ENCODE measurements at places on chromosomes 6 and 20. TPM values are rescaled to one million over a fixed set of nuclear protein-coding genes. Genes with fewer than 3 reads are reported as not detected.
A peak's percentile ranks its signal among the peaks of the same experiment; 100 is the strongest.

DNA sequence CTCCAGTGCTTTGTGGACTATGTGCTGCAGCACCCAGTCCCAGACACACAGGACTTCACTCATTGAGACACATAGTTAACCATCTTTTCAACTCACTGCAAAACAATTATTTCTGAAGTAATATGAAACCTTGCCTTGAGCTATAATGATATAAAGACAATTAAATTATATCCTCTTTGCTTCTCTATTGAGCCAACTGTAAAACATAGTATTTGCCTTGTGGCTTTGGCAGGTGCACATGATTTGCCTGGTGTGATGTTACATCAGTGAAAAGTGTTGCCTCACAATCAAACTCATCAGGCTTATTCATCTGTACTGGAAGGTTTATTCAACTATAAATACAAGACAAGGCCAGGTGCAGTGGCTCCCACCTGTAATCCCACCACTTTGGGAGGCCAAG, 80.6 kb downstream of the NCOA7 start:
- no peak for DNase-seq

DNA sequence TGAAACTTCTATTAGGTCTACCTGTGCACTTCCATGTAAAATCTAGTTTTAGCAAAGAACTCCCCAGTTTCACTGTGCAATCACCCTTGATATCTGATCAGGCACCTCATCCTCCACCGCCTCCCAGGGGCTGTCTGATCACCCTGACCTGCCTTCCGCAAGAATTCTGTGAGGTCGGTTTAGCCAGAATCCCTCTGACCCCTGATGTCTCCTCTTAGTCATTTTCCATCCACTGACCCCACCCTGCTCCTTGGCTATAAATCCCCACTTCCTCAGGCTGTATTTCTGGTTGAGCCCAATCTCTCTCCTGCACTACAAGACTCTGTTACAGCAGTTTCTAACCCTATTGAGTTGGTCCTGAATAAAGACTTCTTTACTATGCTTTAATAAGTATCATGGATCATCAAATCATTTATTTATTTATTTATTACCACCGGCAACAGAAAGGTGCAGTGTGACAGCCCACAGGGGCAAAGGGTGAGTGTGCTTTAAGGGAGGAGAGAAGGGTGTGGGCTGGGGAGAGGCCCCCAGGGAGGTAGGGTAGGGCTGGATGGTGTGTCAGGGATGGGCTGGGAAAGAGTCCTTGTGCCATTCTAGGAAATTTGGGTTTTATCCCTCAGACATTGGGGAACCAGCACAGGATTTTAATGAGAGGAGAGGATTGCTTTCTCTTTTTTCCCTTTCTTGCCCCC, 11.2 kb upstream of the SERPINB6 start:
- DNase-seq: peak; percentile 37

- no peak for DNase-seq
Measured at GRCh38 chr6:29633534-29633905, 537 bp upstream of the GABBR1 start.

- no peak for DNase-seq
Measured at GRCh38 chr6:11989386-11989785, 22.7 kb upstream of the HIVEP1 start.

DNA sequence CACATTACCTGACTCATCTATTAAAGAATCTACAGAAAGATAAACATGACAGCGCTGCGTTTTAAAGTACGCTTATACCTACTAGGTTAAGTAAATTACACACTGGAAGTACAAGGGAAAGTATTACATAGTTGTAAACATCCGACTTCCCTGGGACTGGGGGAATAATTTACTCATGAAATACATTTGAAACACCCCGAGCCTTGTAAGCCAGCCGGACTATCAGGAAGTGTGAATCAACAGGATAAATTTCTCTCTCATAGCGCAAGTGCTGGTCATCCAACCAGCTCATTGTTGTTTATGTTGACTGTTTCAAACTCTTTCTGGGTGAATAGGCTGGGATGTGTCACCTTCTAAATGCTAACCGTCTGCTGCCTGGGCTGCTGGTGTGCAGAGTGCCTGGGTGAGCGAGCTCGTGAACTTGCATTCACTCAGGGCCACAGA, 4.9 kb downstream of the BMP6 start:
- peak; percentile 85 for DNase-seq

DNA sequence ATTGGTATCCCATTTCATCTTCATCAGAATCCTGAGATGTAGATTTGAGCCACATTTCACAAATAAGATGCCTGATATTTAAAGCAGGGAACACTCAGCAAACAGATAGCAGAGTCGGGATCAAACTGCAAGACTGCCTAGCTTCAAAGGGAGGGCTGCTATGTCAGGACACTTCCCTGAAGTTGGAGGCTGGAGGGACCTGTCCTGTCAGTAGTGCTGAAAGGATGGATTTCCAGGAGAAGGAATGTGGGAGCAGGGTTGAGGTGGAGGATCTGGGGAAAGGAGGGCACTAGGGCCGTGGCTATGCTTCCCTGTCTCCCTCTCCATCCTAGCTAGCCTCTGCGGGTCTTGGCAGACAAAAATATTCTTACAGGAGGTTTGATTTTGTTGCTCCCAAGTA, 32.2 kb downstream of the COX4I2 start:
- no peak for DNase-seq

DNA sequence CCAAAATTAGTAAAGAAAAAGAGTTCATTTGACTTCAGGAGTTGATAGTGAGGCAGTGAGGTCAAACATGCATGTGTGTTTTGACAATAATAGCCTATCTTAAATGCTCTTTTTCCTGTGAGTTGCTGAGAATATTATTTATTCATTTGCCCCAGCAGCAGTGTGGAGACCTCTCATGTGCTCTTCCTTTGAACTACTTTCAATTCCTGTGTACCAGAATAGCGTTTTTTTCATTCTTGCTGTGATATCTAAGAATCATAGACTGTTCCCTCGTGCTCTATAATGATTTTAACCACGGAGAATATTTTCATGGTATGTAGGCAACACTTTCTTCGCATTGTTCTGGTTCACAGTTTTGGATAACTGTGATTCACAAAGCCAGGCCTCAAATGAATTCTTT, 5.2 kb downstream of the CDYL start:
- DNase-seq: no peak

DNA sequence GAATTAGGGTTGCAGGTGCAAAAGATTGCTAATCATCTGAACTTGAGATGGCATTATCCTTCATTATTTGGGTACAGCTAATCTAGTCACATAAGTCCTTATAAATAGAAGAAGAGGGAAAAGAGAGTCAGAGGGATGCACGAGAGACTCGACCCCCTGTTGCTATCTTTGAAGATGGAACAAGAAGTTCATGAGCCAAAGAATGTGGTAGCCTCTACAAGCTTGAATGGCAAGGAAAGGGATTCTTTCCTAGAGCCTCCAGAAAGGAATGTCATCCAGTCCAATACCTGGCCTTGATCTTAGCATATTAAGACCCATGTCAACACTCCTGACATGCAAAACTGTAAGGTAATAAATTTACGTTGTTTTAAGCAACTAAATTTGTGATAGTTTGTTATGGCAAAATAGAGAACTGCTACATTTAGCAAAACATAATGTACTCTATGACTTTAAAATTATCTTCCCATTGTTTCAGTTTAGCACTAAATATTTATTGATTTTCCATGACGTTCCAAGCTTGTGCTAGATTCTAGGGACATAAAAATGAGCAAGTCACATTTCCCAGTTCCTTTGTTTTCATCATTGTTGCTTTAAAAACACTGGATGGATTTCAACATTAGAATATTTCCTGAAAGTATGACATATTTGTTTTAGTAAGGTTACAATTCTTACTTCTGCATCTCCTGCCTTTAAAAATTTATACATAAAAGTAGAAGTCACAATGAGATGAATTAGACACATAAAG, 12.7 kb downstream of the MANEA start:
- peak; percentile 48 for DNase-seq

DNA sequence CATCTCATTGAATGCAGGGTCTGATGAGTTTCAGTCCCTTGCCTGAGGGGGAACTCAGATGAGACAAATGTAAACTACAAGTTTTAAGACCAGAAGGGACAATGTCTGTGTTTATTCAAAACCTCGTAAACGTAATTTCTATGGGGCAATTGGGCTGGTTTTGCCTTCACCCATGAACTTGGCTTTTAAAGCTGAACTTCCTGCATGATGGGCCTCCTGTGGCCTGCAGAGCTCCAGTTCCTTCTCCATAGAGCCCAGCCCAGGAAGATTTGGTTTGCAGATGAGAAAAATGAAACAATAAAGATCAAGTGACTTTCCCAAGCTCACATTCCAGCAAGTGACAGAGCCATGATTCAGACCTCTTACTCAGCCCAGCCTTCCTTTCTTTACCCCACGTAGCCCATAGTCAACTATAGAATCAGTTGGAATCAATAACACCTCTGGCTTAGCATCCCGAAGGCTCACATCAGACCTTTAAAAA, 612.3 kb downstream of the UTRN start:
- peak; percentile 74 for DNase-seq

- no peak for DNase-seq
Measured at GRCh38 chr20:64146936-64147477, 17.2 kb upstream of the MYT1 start.

- DNase-seq: peak; percentile 31
Measured at GRCh38 chr6:35218021-35218420, 4.3 kb downstream of the SCUBE3 start.

- DNase-seq: no peak
Measured at GRCh38 chr6:161583584-161583983, 309.7 kb upstream of the AGPAT4 start.

- peak; percentile 73 for DNase-seq
Measured at GRCh38 chr6:82013561-82014530, 233.7 kb downstream of the IBTK start.

DNA sequence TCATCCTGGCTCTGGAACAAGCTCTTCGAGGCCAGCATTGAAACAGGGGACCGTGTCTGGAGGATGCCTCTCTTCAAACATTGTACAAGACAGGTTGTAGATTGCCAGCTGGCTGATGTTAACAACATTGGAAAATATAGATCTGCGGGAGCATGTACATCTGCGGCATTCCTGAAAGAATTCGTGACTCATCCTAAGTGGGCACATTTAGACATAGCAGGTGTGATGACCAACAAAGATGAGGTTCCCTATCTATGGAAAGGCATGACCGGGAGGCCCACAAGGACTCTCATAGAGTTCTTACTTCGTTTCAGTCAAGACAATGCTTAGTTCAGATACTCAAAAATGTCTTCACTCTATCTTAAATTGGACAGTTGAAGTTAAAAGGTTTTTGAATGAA, 3.6 kb upstream of the CDKN1A start:
- DNase-seq: no peak

DNA sequence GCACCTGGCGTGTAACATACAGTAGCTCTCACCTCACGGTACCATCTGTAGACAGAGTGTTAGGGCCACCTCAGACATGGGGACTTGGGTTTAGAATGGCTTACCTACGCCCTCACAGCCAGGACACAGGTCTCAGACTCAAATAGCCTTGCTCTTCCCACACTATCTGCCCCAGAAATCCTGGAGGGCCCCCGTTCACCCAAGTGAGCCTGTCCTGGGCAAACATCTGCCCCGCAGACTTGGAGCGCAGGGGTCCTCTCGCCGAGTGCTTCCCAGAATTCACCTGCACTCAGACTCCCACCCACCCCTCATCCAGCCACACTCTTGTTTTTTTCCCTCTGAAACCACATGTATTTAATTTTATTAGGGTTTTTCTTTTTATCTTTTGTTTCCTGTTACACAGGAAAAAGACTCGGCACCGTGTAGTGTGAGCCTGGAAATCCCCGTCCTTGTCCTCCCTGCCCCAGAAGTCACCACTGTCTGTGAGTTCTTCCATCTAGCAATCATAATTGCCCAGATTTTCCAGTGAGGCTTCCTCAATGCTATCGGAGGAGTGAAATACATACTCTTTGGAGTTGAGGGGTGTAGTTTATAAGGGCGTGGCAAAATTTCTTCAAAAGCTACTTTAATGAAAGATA, 17.1 kb upstream of the MAP1LC3A start:
- DNase-seq: peak; percentile 56

DNA sequence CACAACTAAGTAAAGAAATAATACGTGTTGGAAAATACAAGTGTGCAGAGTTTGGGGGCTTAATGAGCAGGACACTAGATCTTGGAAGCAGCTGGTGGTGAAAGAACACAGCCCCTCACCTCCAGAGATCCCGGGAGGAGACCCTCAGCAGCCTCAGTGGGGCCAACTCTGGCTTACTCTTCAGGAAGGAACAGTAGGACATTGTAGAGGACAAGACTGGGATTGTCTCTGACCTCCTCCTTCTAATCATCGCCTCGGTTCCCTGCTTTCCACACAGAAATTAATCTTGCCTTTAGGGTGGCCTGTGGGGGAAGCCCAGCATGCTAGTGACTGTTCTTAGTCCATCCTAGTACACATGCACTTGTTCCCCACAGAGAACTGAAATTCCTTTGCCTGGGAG, 130.7 kb downstream of the AKAP7 start:
- DNase-seq: no peak

DNA sequence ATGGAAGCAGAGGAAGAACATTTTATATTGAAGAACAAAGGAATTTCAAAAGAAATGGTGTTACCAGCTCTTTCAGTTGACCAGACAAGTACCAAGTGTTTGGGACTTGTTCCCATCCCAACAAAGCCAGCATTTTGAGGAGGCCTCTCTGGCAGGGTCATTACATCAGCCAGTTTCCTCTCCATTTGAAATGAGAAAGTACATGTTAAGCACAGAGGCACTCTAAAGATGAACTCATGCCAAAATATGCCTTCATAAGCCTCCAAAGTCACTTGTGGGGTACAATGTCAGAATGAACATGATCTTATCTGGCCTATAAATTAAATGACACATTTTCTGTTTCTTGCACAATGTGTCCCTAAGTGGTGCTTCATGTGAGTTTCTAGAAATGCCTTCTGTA, 223.9 kb downstream of the PRL start:
- no peak for DNase-seq

GRCh38 chr6:16657768-16658167, 103.5 kb downstream of the ATXN1 start:
- DNase-seq: no peak

DNA sequence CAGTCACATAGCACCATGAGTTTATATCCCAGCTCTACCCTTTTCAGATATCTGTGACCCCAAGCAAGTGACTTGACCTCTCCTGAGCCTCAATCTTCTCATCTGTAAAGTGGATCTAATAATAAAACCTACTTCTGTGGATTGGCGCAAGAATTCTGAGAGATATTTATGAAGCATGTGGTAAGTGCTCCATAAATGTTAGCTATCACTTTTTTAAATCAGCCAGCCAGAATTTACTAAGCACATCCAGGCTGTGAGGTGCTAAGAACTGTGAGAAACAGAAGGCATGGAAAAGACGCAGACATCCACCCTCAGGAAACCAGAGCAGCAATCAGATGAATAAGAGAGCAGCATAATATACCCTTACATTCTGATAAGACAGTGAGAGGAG, 862 bp downstream of the C20orf96 start:
- DNase-seq: no peak

GRCh38 chr6:40408786-40409542, 178.2 kb downstream of the LRFN2 start:
- no peak for DNase-seq

GRCh38 chr20:51554538-51555165, 12.1 kb upstream of the NFATC2 start:
- DNase-seq: peak; percentile 57

- DNase-seq: no peak
Measured at GRCh38 chr20:52118016-52118623, 73.5 kb downstream of the ZFP64 start.

ZKSCAN4 gene
- 4.3 TPM for total RNA-seq

BAK1 gene
- total RNA-seq: 22.7 TPM

CLDN20 gene
- total RNA-seq: not detected

MAPK13 gene
- total RNA-seq: 7.0 TPM

DEFB116 gene
- not detected for total RNA-seq

BMP2 gene
- total RNA-seq: 13.1 TPM

TRIM31 gene
- not detected for total RNA-seq

SLC35D3 gene
- total RNA-seq: not detected

LY6G6F gene
- total RNA-seq: not detected

NRSN1 gene
- not detected for total RNA-seq

Measured in dermis microvascular lymphatic vessel endothelial cell (primary cell).